ENCODE measurements at places on chromosomes 2 and 18.
A peak's percentile ranks its signal among the peaks of the same experiment; 100 is the strongest.

DNA sequence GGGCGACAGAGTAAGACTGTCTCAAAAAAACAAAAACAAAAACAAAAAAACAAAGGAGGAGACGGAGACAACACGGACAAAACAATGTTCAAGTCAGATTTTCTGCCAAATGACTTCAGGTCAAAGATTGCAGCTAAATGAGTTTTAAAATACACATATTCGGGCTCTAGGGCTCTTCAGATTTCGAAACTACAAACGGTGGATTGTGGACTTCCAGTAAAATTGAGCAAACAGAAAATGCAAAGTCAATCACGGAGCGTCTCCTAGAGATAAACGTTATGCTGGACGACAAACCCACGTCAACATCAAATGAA, 558 bp downstream of the MRPS5 start:
- no peak for DNase-seq

DNA sequence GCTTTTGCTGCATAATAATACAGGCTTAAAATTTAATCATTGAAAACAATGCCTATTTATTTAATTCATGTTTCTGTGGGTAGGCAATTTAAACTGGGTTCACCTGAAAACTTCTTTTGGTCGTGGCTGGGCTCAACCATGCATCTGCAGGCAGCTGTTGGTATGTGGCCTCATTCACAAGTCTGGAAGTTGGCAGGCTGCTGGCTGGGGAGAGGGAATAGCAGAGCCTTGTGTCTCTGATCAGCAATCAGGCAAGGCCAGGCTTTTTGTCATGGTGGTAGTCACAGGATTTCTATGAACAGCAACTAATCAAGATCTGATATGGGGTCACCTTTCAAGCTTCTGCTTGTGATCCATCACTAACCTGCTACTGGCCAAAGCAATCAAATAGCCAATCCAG, 130.1 kb upstream of the KCNJ3 start:
- no peak for DNase-seq

DNA sequence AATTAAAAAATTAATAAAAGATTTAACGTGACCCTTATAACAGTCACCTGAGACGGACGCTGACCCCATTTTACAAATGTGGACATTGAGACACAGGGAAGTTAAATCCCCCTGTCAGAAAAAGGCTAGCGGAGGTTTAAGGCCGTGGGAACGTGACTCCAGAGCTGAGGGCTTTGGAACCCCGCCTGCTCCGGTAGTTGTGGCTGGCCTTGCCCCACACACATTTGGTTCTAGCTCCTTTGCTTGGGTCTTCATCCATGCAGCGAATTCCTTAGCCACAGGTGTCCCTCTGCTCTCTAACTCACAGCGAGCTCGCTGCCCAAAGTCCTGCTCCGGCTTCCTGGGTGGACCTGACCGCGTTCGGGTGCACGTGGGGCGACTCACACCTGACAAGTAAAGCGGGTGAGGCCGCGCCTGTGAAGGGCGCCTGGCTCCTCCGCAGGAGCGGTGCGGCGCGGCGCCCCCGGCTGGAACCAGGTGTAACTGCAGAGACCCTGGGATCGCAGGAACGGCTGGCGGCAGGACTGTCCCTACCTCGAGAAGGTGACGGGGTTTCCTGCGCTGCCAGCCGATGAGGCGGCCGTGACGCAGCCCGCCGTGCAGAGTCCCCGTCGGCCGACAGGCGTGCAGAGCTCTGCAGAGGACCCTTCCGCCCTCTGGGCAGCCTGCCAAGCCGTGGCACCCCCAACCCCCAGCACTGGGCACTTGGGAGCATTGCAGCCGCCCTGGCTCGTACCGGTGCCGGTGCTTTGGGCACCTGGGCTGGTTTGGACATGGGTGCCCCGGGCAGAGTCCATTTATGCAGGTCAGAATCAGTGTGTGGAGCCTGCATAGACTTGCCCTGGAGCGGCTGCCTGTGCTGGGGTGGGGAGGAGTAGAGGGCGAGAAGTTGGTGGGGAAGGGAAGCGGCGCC, 2.4 kb upstream of the PROC start:
- DNase-seq: peak; percentile 70

DNA sequence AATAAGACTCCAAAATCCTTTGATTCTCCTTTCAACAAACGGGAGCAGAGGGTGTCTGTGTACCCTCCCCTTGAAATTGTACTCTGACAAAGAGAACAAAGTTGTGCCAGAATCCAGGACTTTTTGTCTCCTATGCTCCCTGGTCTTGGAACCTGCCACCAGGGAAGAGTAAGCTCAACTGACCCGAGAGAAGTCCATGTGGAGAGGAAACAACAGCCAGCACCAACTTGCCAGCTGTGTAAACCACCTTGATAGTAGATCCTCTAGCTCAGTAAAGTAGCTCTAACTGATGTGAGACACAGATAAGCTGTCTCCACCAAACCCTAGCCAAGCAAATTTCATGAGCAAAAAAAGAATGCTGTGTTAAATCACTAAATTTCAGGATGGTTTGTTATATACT, 46.9 kb downstream of the LNPK start:
- no peak for DNase-seq

GRCh38 chr2:1990724-1991123, 246.4 kb upstream of the PXDN start:
- DNase-seq: no peak

GRCh38 chr18:42641996-42642395, 473.5 kb downstream of the RIT2 start:
- DNase-seq: no peak

- DNase-seq: no peak
These were observed 58.3 kb downstream of the EML4 start for GRCh38 chr2:42227491-42227890.

DNA sequence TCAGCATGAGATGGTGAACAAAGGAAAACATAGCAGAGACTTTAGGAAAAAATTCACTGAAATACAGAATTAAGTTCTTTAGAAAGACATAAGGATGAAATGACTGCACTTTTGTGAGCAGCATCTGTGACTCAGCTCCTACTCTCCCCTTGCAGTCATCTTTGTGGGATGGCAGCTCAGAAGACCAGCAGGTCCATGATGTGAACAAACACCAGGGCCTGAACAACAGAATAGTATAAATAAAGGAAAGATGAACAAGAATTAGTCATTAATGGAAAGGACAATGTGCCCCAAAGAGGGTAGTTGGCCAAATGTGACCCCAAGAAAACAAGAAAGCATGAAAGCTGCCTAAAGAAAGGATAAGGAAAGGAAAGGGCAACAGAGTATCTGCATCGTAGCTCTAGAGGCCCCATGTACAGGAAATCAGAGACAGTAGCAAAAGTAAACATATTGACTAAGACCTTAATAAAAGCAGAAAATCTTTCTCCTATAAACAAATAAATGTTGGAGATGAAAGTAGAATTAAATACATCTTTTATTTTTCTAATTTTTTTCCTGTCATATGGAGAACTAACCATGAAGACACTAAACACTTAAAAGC, 318.0 kb downstream of the ZEB2 start:
- no peak for DNase-seq

GRCh38 chr2:162123806-162124758, 28.0 kb downstream of the GCG start:
- no peak for DNase-seq

DNA sequence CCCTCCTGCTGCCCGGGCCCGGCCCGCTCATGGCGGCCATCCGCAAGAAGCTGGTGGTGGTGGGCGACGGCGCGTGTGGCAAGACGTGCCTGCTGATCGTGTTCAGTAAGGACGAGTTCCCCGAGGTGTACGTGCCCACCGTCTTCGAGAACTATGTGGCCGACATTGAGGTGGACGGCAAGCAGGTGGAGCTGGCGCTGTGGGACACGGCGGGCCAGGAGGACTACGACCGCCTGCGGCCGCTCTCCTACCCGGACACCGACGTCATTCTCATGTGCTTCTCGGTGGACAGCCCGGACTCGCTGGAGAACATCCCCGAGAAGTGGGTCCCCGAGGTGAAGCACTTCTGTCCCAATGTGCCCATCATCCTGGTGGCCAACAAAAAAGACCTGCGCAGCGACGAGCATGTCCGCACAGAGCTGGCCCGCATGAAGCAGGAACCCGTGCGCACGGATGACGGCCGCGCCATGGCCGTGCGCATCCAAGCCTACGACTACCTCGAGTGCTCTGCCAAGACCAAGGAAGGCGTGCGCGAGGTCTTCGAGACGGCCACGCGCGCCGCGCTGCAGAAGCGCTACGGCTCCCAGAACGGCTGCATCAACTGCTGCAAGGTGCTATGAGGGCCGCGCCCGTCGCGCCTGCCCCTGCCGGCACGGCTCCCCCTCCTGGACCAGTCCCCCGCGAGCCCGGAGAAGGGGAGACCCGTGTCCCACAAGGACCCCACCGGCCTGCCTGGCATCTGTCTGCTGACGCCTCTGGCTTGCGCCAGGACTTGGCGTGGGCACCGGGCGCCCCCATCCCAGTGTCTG, 767 bp downstream of the RHOB start:
- peak; percentile 75 for DNase-seq

- no peak for DNase-seq
These were observed 593 bp upstream of the NRBP1 start for GRCh38 chr2:27427863-27428212.

DNA sequence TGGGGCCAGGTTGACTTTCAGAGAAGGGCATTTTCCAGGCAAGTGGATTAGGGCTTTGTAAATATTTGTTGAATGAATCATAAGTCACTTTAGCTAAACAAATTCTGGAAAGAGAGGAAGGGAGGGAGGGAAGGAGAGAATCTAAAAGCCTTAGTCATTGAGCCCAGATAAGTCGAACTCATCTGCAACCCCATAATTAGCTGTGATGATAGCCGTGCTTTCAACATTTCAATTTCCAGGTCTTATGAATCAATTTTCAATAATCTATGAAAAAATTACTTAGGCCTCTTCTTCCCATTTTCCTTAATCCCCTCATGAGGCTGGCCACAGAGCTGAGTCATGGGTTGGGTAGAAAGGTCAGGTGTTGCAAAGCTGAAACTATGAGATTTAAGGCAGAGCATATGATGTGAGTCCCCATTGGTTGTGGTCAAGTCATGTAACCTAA, 111.9 kb upstream of the MAPRE2 start:
- DNase-seq: no peak

- no peak for DNase-seq
These were observed 25.2 kb downstream of the MOCOS start for GRCh38 chr18:36212301-36213171.

DNA sequence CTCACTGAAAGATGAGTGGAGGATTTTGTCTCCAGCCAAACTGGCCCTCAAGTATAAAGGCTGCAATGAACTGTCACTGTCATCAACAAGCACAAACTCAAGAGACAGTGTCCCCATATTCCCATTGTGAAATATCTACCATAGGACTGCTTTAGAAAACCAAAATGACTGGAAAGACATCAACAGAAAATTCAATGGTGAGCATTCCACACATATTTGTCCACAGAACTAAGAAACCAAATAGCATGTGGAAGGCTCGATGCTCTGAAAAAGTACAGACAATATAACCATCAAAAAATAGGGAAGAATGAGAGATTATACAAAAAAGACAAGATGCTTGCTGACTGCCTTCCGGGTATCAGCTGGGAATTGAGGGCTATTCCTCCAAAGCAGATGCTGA, 37.6 kb downstream of the TGFBRAP1 start:
- no peak for DNase-seq

DNA sequence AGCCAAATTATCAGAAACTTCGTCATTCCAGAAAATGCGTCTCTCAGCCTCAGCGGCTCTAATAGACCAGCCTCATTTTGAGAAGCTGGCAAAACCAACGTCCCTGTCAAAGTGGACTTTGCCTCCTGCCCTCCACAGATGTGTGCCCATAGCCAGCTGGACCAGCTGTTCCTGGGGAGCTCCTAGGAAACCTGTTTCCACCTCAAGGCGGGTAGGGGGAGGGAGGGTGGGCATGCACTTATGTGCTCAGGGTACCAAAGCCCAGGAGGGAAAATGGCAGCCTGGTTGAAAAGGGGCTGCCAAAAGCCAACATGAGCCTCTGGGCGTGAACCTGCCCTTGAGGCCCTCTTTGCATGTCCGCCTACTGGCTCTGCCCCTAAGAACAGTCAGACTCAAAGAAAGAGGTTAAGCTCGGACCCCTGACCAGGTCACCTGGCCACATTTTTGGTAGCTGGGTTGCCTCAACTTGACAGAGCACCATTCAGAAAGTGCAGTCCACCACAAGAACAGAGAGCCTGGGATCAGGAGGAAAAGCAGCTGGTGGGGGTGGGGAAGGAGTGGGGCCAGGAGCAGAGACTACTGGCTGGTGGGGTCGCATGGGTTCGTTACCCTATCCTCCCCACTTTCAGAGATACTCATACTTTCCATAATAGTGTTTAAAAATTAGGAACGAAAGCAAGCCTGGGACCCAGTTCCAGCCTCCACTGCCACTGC, 3.5 kb downstream of the PER2 start:
- no peak for DNase-seq

DNA sequence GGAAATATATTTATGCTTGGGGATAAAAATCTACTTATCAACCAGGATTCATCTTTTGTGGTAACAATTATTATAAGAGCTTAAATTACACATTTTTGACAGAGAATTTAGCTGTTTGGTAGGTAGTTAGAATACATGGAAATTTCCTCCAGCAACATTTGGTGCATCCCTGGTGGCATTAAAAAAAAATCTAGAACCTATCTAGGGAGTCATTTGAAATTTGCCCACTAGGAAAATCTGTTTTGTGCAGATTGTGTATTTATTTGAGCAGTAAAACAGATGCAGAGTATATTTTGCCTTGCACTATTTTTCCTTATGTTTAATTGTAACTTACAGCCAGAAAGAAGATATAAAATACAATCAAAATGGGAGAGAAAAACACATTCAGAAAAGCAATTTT, 208.4 kb upstream of the LRP1B start:
- no peak for DNase-seq

GRCh38 chr2:191115391-191115790, 35.4 kb downstream of the STAT4 start:
- DNase-seq: no peak

- no peak for DNase-seq
These were observed 115.9 kb upstream of the TANK start for GRCh38 chr2:161044095-161044865.

DNA sequence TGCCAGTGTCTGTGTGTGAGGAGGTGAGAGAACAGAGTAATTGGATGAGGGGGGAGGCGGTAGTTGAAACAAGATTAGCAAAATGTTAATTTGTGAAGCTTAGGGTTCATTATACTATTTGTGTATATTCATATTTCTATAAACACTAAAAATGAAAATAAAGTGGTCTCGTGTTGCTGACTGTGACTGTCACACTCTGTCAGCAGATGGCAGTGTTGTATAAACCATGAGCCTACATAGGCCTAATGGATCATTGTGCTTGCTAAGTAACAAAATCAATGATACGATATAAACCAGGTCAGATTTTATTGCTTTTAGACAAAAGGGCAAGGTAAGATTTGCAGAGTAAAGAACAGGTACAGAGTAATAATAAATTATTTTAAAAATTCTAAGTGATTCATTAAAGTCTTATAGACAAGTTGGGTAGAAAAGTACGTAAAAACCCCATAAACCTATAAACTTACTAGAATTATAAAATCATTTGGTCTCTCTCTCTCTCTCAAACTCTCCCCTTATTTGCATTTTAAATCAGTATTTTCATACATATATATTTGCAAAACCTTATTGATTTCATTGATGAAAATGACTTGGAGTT, 182.7 kb downstream of the RPIA start:
- DNase-seq: no peak

GRCh38 chr18:48975120-48975816, 24.5 kb upstream of the SMAD7 start:
- no peak for DNase-seq

Data from sciatic nerve (tissue), 2 donors.